GM23338 (cell line): ENCODE measurements at places on chromosomes 4 and X. TPM values are rescaled to one million over a fixed set of nuclear protein-coding genes. Genes with fewer than 3 reads are reported as not detected.

Gene VCX
- 0.49 TPM in 1 of 2 replicates, not detected in the other for total RNA-seq

Gene CLTRN
- 1.7 TPM in 2 replicates for total RNA-seq

Gene PPM1K
- 11.7 and 12.0 TPM in 2 replicates for total RNA-seq

Gene PNMA3
- 5.7 and 8.5 TPM in 2 replicates for total RNA-seq

Gene RRH
- not detected in 2 replicates for total RNA-seq

Gene UGT2A1
- not detected in 2 replicates for total RNA-seq

Gene HPSE
- total RNA-seq, result 2.9 and 3.0 TPM in 2 replicates

Gene EIF2S3
- total RNA-seq, result 246 and 323 TPM in 2 replicates

Gene KIAA1210
- not detected in 2 replicates for total RNA-seq

Gene KCNE5
- 5.1 and 6.2 TPM in 2 replicates for total RNA-seq

Gene LCORL
- total RNA-seq, result 24.2 and 28.7 TPM in 2 replicates

Gene BGN
- 0.23 and 0.87 TPM in 2 replicates for total RNA-seq

Gene TASL
- total RNA-seq, result not detected in 2 replicates

Gene SLIT2
- total RNA-seq, result 5.6 and 5.7 TPM in 2 replicates
